ENCODE measurements at places on chromosomes 13 and 19.

- no peak for DNase-seq
Observed at GRCh38 chr19:42191855-42192254, 25.6 kb downstream of the DEDD2 start.

GRCh38 chr13:85040215-85040614, 759.0 kb downstream of the SLITRK6 start:
- no peak for DNase-seq

DNA sequence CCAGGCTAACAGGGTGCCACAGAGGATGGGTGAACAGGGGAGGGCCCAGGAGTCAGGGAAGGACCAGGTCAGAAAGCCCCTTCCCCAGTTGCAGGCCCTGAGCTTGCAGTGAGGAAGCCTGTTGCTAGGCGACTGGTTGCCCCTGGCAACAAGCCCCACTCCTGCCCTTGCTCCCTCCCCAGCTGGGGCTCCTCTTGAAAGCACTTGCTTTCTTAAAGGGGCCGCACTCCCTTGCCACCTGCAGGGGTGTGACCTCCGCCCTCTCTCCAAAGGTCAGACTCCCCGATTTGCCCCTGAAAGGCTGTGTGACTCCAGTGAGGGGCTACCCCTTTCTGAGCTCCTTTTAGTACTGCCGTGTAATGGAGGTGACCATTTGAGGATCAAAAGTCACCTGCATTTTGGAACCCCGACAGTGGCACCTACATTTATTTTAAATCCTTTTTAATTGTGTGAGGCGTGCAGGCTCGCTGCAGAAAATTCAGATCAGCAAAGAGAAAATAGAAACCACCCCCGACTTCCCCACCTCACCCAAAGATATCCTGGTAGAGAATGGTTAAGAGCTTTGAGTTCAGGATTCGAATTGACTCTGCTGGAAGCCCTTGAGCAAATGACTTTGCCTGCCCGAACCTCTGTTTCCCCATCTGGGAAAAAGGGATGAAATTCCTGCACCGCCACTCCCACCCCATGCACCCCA, 4.8 kb downstream of the FCHO1 start:
- DNase-seq, result peak; percentile 62

- no peak for DNase-seq
Observed at GRCh38 chr19:56155124-56155687, 14.1 kb downstream of the ZNF444 start.

DNA sequence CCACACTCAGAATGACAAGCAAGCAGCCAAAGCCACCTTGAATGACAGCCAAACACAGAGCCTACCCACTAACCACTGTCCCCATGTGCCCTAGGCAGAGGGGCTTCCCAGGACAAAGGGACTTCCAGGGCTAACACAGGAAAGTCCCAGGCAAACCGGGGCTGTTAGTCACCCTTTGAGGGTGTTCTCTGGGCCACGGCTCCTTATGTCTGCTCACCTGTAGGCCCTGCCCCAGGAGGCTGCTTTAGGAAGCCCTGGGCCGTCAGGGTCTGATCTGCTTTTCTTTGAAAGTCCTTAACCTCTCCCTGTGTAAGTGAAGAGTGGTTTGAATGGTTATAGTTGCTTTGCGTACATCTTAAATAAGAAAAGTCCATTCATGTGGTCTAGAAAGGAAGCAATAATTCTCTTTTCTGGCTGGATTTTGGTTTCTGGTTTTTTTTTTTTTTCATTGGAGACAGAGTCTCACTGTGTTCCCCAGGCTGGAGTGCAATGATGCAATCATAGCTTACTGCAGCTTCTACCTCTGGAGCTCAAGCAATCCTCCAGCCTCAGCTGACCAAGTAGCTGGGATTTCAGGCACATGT, 161.4 kb downstream of the EFNB2 start:
- DNase-seq, result no peak

DNA sequence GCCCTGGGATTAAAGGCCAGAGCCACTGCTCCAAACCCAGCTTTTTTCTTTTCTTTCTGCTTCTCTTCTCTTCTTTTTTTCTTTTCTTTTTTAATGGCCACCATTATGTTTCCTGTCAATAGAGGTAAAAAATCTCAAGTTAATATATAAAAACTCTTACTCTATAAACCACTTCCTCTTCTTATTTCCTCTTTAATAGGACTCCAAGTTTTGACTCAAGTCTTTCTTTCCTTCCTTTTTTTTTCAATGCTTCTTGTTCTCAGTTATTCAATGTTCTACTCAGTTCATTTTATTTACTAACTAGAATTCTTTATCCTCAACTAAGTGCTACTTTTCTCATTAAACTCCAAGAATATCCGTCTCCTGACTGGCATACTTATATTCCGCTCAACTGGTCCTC, 27.1 kb upstream of the MYCBP2 start:
- DNase-seq, result no peak

- no peak for DNase-seq
Observed at GRCh38 chr13:33865945-33866344, 48.0 kb downstream of the RFC3 start.

DNA sequence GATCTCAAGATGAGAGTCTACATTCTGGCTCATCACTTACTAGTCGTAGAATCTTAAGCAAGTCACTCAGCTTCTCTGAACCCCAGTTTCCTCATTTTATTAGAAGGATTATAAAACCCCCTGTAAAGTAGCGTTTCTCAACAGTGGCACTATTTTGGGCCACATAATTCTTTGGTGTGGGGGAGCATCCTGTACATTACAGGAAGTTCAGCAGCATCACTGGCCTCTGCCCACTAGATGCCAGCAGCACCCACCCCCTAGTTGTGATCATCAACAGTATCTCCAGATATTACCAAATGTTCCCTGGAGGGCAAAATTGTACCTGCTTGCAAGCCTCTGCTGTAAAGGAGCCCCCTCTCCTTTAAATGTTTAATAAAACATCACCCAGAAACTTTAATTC, 22.6 kb downstream of the STARD13 start:
- no peak for DNase-seq

DNA sequence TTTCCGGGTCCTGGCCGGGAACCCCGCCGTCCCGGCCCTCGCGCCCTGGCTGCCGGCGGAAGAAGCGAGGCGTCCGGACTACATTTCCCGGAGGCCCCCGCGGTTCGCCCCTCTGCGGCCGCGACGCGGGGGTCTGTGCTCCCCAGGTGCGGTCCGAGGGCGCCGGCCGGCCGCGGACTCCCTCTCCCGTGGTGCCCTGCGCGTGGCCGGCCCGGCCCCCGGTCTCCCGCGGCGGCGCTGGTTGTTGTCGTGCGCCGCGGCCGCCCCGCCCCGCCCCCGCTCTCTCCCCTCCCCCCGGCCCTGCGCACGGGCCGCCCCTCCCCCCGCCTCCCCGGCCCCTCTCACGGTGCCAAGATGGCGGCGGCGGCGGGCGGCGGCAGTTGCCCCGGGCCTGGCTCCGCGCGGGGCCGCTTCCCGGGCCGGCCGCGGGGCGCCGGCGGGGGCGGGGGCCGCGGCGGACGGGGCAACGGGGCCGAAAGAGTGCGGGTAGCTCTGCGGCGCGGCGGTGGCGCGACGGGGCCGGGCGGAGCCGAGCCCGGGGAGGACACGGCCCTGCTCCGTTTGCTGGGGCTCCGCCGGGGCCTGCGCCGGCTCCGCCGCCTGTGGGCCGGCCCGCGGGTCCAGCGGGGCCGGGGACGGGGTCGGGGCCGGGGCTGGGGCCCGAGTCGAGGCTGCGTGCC, at the start of gene KMT2B:
Gene KMT2B, plus strand, starts transcription at position 339 of the 680 bp plus-strand sequence. Its CDS starts 16 bp downstream, at position 355.
- DNase-seq, result no peak

DNA sequence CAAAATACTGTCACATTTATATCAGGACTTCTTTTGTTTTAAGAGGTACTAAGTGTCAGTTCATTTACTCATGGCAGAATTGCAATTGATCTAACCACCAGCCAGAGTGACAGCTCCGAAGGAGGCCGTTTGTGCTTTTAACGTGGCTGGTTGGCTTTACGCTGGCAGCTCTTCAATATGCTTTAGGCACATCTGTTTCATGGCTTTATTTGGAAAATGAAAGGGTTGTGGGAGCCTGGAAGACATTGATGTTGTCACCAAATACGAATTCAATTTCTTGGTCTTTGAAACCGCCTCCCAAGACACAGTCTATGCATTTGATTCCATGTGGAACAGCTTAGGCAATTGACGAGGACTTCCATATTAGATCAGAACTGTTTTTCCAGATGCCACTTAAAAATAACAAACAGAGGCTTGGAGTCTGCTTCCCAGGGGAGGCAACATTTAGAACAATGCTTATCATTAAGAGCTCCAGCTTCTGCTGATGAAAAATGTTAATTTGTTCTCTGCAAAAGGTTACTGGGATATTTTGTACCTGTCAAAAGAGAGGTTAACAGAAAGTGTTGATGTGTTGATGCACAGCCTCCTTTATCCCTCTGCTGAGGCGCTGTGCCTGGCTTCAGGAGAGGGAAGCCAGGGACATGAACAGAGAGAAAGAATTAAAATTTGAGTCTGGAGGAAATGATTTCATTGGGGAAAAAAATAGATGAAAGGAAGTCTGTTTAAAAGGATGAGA, 64.0 kb upstream of the TNFRSF19 start:
- DNase-seq, result no peak

DNA sequence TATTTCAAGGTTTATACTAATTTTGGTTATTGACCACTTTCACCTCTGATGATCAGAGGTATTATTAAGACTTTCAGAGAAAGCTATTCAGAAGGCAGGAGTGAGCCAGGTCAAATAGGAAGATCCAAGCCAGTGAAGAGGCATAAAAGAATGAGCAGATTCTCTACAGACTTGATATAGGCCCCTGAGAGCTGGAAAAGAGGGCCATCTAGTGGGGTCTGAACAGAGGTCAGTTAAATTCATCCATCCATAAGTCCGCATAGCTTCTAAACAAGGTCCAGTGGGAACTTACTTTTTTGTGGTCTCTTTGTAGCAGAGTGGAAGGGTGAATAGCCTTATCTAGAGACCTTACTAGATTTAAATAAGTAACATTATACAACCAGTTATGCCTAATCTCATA, 126.6 kb upstream of the UFM1 start:
- no peak for DNase-seq

- DNase-seq, result peak; percentile 52
Observed at GRCh38 chr19:14081797-14082674, 3.5 kb downstream of the C19orf67 start.

DNA sequence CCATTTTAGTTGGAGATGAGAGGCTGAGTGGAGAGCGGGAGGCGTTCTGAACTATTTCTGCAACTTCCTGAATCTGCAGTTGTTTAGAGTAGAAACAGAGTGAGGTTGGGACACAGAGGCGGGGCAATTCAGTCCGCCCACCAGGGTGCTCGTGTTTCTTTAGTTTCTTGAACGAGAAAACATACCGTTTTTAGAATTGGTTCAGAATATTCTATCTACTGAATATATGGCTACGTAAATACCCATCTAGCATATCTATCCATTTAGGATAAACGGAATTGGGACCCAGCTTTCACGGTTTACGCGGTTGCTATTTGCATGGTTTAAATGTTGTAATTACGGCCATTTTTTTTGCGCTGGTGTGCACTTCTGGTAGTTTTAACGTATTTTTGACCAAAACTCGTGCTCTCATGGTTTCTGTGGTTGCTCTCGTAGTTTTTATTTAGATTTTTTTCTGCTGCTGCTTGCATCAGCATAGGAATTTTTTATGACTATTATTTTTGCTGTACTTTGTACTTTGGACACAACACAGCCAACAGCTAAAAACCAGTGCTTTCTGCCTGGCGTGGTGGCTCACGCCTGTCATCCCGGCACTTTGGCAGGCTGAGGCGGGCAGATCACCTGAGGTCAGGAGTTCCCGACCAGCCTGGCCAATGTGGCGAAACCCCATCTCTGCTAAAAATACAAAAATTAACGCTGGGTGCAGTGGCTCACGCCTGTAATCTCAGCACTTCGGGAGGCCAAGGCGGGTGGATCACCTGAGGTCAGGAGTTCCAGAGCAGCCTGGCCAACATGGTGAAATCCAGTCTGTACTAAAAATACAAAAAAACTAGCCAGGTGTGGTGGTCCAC, 32.7 kb downstream of the TIMM13 start:
- peak; percentile 56 for DNase-seq

GRCh38 chr13:19573120-19573716, 11.9 kb upstream of the TPTE2 start:
- DNase-seq, result no peak

DNA sequence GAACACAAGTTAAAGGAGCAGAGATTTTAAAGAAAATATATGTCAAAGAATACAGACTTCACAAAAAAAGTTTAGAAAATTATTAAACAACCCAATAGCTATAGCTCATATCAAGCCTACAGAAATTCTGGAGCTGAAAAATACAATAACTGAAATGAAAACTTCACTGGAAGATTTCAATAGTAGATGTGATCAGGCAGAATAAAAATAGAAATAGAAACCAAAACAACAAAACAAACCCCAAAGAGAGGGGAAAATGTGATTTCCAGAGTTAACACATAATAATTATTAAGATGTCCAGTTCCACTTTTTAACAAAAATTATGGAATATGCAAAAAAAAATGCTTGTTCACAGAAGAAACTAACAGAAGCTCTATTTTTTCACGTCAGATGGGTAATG, 23.6 kb downstream of the LRRC63 start:
- DNase-seq, result no peak

GRCh38 chr13:44817131-44817671, 172.1 kb downstream of the NUFIP1 start:
- no peak for DNase-seq

- no peak for DNase-seq
Observed at GRCh38 chr13:26784704-26785639, 24.4 kb upstream of the GPR12 start.

- no peak for DNase-seq
Observed at GRCh38 chr13:80123945-80124344, 217.0 kb downstream of the SPRY2 start.

GRCh38 chr13:45786293-45786920, 65.1 kb downstream of the SIAH3 start:
- no peak for DNase-seq

DNA sequence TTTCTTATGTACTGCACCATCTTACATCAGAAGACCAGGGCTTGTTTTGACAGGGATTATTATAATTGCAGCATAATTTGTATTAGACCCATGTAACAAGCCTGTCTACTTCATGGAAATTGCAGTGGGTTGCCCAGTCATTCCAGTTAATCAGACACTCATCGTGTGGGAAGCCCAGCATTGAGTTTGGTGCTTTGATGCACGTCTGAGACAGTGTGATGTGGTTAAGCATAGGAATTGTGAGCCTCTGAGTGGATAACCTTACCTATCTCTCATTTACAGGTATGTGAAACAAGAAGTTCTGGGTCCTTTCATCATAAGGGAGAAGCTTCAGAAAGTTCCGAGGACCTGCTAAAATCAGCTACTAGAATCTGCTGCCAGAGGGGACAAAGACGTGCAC, 12.8 kb downstream of the RGCC start:
- no peak for DNase-seq

DNA sequence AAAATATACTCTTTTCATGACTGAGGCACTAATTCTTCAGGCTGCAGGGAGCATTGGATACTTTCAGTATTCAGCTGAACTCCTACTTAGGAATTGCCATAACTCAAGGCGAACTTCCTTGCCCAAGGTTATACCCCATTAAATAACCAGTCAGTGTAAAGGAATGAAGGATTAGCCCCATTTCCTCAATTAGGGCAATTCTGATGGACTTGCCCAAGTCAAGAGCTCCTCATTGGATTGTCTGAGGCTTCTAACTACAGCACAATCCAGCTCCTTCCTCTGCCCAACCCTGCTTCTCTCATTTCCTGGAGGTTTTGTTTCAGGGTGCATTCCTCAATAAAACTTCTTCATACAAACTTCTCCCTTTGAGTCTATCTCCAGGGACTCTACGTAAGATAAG, 329.2 kb downstream of the LIG4 start:
- no peak for DNase-seq

- DNase-seq, result peak; percentile 64
Observed at GRCh38 chr19:42185277-42185676, 32.2 kb downstream of the DEDD2 start.

Data from activated naive CD4-positive, alpha-beta T cell treated with anti-CD3 and anti-CD28 coated beads, Interleukin-2, amount 10 ng/mL, durations not matched to agents 7 days and 5 days (primary cell).